ENCODE measurements at places on chromosomes 5 and 9.

- no peak for DNase-seq
These were observed 83.4 kb upstream of the CTSL start for GRCh38 chr9:87642330-87643106.

DNA sequence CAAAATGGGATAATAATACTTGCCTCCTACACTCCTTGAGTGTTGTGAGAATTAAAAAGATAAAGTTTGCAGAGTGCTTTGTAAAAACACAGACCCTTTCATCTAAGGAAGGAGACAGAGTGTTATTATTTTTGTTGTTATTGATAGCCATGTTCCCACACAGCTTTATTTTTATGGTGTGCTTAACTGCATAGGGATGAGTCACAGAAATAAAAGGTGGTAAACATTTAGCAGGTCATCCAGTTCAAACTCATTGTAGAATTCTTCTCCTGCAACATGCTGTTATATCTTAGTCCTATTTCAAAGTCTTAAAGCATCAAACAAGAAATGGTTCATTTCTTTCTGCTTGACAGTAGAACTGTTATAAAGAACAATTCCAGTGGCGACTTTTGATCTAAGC, 367.5 kb upstream of the ACTBL2 start:
- DNase-seq = no peak

DNA sequence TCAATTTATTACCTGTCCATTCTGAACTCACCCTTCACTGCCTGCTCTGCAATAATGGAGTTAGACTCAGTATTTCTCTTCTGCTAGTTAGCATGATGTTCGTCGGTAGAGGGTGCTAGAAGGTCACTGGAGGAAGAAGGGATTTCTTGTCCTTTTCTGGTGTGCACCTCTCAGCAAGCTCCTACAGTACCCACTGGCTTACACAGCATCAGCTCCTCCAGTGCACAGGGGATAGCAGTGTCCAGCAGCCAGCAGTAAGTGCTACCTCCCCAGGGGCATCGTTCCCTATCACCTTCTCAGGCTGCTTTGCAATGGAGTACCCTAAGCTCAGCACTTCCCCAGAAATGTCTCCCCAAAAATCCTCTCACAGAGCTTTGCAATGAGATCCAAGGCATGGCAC, 45.9 kb upstream of the APC start:
- no peak for DNase-seq

- DNase-seq = peak; percentile 55
These were observed 214.2 kb upstream of the ZNF462 start for GRCh38 chr9:106648799-106649198.

GRCh38 chr5:122311497-122311960, 508 bp upstream of the SNCAIP start:
- peak; percentile 92 for DNase-seq

DNA sequence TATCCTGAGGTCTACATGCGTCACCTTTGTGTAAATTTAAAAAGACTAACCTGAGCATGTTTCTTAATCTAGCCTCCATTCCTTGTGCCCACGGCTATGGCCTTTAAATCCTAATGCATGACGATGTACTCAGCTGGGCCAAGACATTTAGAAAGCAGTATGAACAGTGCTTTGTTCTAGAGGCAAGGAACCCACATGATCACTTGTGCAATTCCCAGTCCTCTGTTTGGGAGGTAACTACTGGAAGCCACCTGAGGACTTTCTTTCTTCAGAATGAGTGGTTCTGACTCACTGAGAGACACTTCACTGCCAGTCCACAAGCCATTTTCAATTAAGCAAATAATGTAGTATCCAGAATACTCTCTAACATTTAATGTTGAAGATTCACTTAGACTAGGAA, 181.3 kb downstream of the RAB3C start:
- no peak for DNase-seq

DNA sequence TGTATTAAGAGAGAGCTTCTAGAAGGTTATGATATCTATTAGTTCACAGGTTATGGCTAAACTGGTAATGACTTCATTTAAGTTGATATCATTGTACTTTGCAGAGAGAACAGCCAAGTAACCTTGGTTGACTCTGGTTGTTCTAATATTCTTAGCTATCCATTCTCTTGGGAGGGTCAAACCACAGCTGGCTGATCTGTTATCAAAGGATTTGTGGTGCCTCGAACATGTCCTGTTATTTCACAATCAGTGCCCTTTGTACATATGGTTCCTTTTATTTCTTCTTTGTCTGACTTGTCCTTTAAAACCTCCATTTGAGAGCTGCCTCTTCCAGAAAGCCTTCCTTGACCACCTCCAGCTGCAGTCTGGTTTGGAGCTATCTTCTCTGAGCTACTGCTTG, 61.7 kb downstream of the PDE8B start:
- no peak for DNase-seq

- DNase-seq = no peak
These were observed 261.2 kb downstream of the ANXA1 start for GRCh38 chr9:73412874-73413273.

DNA sequence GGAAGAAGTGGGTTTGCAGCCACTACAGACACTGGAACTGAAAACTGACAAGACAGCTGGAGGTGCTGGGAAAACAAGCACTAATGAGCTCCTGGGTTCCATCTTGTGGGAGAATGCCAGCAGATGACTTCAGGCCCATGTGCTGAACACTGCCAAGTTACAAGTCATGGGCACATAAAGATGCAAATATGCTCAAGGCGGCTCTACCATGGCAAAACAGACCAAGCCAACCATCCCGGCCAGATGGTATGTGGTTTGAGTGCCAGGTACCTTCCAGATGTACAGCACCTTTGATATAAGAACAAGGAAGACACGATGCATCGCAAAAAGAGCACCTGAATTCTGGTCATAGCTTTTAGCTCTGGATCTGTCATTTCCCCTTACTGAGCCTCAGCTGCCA, 19.9 kb downstream of the TNFSF8 start:
- DNase-seq = peak; percentile 61

DNA sequence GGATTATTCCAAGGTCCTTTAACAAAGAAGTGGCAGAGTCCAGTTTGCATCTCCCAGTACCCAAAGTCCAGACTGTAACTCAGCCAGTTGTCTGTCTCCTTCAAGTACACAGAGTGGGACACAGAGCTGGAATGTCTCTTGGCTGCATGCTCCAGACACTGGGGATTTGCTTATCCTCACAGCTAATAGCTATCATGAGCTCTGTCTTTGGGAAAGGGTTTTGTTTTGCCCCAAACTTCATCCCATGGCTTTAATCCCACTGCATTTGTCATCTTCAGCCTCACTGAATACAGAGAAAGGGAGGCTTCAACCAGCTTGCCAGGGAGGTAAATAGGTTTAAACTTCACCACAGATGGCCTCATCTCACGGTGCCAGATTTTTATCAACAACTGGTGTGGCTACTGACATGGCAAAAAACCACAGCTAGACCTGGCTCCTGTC, 412.2 kb upstream of the SLC24A2 start:
- no peak for DNase-seq

DNA sequence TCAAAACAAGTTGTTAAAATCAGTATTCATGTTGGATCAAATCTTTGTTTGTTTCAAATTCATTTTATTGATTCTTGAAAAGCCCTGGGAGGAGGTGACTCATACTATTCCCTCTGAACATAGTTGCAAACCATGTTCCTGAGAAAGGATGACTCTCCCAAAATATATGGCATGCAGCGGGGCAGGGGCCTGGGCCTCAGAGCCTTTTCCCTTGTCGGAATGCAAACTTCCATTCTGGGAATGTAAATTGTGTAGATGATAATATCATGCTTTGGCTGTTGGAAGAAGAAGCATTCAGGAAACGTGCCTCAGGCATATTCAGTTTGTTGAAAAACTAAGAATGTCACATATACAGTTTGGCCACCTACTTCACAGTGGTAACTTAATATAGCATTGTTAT, 242.0 kb downstream of the AUH start:
- DNase-seq = no peak

DNA sequence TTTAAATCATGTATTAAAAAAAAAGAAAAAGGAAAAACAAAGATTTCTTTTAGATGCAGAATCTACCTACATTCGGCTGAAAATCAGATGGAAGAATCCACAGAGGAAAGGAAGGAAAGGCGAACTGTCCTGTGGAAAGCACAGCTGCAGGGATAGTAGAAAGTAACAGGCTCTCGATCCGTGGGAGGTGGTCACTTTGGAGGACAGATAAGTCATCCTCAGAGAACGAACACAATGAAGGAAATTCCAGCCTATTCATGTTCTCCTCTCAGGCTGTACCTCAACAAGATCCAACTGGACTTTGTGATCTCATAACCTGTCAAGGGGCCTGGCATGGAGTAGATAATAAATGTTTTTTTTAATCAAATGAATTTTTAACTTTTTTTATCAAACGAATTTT, 72.8 kb downstream of the NR6A1 start:
- DNase-seq = no peak

DNA sequence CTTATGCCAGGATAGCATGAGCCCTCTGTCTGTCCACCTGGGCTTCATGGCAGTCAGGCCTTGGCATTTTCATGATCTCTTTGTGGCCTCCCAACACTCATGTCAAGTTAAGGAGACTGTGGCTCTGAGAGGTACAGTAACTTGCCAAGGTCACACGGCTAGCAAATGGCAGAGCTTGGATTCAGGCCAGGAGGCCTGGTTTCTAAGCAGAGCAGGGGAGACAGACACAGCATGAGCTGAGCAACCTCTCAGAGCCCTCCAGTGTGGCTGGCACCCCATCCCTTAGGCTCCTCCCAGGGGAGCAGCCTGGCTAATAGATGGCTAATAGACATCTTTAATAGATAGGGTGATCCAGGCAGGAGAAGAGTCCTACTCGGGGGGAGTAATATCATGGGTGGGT, 4.1 kb downstream of the SYNPO start:
- peak; percentile 64 for DNase-seq

DNA sequence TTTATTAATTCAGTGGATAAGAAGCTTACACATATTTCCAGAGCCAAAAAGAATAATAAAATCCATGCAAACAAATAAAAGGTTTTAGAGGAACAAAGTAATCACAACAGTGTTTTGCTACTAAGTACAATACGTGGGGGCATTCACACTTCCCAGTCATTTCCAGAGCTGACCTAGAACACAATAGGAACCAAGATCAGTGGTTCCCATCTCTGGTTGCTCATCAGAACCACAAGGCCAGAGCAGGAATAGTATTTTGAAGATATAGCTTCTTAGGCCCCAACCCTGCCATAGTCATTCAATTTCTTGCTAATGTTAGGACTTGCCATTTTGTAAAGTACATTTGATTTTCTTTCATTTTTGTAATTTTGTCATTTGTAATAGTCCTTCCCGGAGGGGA, 215.4 kb downstream of the NR3C1 start:
- no peak for DNase-seq

- DNase-seq = no peak
These were observed 265.8 kb downstream of the ADGRV1 start for GRCh38 chr5:90824436-90824835.

- DNase-seq = no peak
These were observed 14.4 kb upstream of the ABLIM3 start for GRCh38 chr5:149126906-149127305.

GRCh38 chr5:157384971-157385709, 74.9 kb upstream of the NIPAL4 start:
- no peak for DNase-seq

DNA sequence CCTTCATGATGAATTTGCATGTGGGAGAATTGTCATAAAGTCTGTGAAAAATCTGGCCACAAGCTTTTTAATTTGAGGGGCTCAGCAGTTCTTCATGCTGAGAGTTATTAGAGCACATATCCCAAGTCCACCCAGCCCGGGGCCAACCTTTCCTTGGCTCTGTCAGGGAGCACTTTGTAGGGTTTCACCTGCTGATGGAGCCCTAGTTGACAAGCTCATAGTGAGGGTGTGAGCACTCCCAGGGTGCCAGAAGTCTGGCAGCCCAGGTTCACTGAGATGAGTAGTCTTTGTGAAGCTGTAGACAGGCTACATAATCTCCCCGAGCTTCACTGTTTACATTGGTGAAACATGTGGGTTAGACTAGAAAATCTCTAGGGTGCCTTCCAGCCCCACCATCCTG, 97.2 kb upstream of the NREP start:
- peak; percentile 21 for DNase-seq

DNA sequence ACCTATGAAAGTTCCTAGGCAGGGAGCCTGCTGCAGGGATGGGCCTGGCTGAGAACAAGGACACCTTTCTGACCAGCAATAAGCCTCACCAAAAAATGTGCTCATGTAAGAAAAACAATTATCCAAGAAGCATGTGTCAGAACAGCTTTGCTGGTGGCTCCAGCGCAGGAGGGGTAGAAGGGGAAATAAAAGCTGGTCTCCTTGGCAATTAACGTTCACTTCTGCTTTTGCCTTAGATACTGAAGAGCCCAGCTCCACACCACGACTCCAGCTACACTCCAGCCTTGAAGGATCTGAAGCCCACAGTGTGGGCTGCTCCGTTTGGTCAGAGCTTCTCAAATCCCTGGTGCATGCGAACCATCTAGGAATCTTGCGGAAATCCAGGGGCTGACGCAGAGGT, 107.6 kb upstream of the PHYKPL start:
- no peak for DNase-seq

DNA sequence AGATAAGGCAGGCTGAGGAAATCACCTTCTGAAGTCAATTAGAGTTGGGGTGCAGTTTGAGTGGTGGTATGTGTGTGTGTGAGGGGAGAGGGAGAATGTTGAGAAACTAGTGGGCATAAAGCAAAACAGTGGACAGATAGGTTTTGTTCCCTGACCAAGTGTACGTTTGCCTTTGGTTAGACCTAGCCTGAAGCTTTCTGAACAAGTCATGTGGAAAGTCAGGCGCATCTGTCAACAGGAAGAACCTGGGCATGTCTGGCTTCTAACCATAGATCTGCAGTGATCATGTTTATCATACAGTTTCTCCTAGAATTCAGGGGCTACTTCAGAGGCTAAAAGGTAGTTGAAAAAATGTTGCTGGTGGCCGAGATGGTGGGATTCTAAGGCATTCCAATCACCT, 143.2 kb upstream of the PCA3 start:
- DNase-seq = peak; percentile 46

GRCh38 chr5:112467485-112467884, 48.4 kb upstream of the EPB41L4A start:
- DNase-seq = peak; percentile 96

- peak; percentile 38 for DNase-seq
These were observed 232.2 kb upstream of the SEMA6A start for GRCh38 chr5:116806836-116807235.

- DNase-seq = no peak
These were observed 53.1 kb downstream of the COL5A1 start for GRCh38 chr9:134694714-134695113.

DNA sequence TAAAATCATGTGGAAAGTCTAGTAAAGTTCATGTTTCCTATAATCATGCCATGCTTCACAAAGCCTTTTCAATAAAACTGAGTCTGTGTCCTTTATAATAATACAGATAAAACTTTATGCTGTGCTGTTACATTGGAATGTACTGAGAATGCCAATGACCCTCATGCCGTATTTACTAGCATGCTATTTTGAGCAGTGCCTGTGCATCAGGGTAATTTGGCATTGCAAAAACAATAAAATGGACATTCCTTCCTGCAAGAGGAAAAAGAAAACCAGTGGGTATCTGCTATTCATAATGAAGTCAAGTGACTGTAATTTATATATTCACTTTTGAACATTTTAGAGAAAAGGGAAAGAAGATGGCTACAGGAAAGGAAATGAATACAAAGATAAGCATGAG, 159.0 kb downstream of the PBX3 start:
- DNase-seq = no peak

Measured in NCI-H69 (cell line).